Naive thymus-derived CD4-positive, alpha-beta T cell (primary cell): ENCODE measurements at places on chromosomes 16 and 17.

DNA sequence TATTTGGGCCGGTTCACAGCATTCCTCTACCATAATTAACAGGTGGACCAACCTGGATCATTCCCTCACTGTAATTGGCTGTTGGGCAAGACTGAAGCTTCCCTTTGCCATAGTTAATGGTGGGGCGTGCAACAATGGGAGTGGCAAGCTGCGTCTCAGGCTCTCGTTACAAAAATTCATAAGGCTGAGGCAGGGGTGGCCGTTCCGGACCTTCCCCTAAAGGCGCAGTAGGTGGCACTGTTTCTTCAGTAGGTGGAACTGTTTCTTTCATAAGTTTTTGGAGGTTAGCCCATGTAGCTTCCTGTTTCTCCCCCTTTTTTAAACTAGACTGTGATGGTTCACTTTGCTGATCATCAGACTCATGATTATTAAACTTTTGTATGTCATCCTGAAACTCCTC lies 17.0 kb upstream of the TMC5 start:
- H3K27me3 ChIP-seq, result no peaks in the 10 kb centered on the region
- no peak overlapping the region for H3K4me3 ChIP-seq
- H3K4me1 ChIP-seq, result no peaks in the 10 kb centered on the region
- no peaks in the 10 kb centered on the region for H3K36me3 ChIP-seq
- H3K27ac ChIP-seq, result no peak overlapping the region
- DNase-seq, result no peak

DNA sequence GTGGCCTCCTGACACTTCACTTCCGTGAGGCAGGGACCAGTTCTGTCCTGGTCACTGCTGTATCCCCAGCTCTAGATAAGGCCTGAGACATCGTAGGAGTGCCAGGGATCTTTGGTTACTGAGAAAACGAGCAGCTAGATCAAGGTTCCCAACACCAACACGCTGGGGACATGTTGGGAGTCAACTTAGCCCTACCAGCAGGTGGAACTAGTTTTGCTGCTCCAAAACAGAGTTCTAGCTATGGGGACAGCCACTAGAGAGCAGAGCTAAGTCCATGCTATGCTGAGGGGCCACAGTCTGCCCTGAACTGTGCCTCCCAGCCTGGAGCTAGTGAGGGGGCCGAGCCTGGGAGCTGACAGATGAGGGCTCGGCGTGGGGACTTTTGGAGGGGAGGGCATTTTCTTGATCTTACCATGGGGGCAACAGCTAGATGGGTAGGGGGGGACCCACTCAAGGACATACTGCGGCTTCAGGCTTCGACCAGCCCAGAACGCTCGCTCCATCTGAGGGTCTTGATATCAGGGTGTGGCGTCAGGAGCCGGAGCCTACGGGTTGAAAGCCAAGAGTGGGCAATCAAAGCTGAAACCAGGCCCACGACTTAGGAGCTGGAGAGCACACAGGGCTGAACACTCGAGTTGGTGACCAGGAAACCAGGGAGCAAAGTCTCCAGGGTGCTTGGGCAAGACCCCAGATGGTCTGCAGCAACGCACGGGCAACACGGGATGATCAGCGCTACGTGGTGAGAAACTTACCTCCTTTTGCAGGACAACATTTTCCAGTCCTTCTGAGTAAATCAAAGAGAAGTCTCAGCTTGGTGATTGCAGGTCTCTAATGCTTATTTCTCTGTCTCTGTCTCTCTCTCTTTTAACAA lies 13.4 kb downstream of the SNX20 start:
- peak overlapping the region; percentile 32 for H3K4me3 ChIP-seq
- peaks cover 17% of the 10 kb centered on the region for H3K4me1 ChIP-seq
- H3K27me3 ChIP-seq, result no peaks in the 10 kb centered on the region

DNA sequence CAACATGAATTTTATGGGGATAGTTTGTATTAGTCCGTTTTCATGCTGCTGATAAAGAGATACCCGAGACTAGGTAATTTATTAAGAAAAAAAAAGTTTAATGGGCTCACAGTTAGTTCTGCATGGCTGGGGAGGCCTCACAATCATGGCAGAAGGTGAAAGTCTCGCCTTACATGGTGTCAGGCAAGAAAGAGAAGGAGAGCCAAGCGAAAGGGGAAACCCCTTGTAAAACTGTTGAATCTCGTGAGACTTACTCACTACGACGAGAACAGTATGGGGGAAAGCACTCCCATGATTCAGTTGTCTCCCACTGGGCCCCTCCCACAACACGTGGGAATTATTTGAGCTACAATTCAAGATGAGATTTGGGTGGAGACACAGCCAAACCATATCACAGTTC lies 181.5 kb downstream of the PRKCA start:
- no peak for DNase-seq
- H3K27me3 ChIP-seq, result no peaks in the 10 kb centered on the region
- H3K36me3 ChIP-seq, result no peaks in the 10 kb centered on the region
- H3K27ac ChIP-seq, result no peak overlapping the region
- no peak overlapping the region for H3K4me3 ChIP-seq

- no peak for DNase-seq
- H3K27me3 ChIP-seq, result no peaks in the 10 kb centered on the region
- H3K27ac ChIP-seq, result no peak overlapping the region
These were observed 120.8 kb downstream of the ABCA8 start for GRCh38 chr17:68834328-68834836.

DNA sequence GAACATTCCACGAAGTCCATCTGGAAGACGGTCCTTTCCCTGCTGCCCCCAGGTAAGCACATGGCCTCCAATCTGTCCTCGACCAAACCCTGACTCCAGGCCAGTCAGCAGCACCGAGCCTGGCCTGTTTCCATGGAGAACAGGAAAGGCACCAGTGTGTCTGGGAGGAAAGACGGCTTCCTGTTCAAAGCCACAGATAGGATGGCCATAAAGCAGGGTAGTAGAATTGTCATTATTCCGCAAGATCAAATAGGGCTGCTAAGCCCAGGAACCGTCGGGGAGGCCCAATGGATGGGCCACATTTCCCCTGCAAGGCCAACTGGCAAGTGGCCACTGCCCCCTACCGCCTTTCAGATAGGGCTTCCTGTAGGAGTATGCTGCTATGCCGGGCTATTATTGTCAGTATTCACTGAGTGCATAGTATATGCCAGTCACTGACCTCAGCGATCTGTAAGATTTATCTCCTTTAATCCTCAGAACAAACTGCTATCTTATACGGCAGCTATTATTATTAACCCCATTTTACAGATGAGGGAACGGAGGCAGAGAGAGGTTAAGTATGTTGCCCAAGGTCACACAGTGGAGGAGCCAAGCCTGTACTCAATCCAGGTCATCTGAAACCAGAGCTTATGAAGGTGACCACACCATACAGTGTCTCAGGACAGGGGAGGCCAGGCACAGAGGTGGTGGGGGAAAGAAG lies 23.0 kb upstream of the PLCG2 start:
- H3K4me1 ChIP-seq, result no peaks in the 10 kb centered on the region
- no peaks in the 10 kb centered on the region for H3K36me3 ChIP-seq
- no peak overlapping the region for H3K4me3 ChIP-seq
- H3K27ac ChIP-seq, result no peak overlapping the region
- DNase-seq, result no peak
